ENCODE measurements at places on chromosomes 5 and 9. TPM values are rescaled to one million over a fixed set of nuclear protein-coding genes. Genes with fewer than 3 reads are reported as not detected.

The RPL12 gene
- total RNA-seq: 2,364 TPM

DNA sequence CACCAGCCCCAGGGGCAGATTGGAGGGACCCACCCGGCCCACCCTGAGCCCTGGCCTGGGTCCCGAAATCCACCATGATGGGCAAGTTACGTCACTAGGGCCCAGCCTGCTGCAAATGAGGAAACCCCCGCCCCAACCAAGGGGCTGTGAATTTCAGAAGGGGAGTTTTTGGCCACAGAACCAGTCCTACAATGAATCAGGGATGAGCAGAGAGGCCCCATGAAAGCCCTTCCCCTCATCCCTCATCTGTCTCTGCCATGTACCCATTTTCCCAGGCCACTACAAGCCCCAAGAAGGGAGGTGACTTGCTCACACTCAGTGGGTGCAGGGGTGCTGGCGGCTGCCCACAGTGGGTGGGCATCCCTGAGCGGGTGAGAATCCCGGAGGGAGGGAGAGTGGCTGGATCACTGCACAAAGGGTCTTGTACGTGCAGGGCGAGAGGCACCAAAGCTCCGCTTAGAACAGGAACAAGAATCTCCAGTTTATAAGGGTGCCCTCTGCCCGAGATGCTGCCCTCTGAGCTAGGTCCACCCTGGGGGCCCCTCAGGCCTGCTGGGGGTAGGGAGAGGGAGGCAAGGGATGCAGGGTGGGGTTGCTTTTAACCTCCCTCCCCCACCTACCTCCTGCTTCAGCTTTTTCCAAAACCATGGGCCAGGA is 10.4 kb upstream of the TCF7 start:
- peaks cover 78% of the 10 kb centered on the region for H3K4me1 ChIP-seq
- peak; percentile 68 for DNase-seq
- H3K27me3 ChIP-seq: no peaks in the 10 kb centered on the region
- no peaks in the 10 kb centered on the region for H3K36me3 ChIP-seq

- DNase-seq: no peak
- H3K4me3 ChIP-seq: no peak overlapping the region
- no peak overlapping the region for H3K27ac ChIP-seq
- H3K27me3 ChIP-seq: no peaks in the 10 kb centered on the region
- H3K36me3 ChIP-seq: no peaks in the 10 kb centered on the region
Observed at GRCh38 chr9:81906671-81907070, 21.6 kb upstream of the SPATA31D4 start.

DNA sequence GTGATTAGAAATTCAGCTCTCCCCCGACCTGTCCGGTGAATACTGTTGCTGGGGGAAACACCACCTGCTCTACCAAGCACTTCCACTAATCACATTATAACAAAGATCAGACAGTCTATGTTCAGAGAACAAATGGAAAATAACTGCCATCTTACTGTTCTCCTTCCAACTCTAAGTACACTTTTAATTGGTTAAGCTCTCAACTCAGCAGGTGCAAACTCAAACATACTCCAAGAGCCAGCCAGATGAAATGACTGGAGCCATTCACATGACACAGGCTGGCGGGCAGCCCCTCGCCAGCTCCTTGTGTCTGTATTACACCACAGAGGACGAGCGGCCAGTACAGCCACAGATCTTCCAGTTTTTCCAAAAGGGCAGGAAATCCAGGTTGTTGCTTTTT is 16.1 kb downstream of the LIFR start:
- H3K36me3 ChIP-seq: no peaks in the 10 kb centered on the region
- peaks cover 21% of the 10 kb centered on the region for H3K27me3 ChIP-seq
- no peak for DNase-seq

- no peak overlapping the region for H3K4me3 ChIP-seq
- no peaks in the 10 kb centered on the region for H3K4me1 ChIP-seq
- DNase-seq: no peak
- no peak overlapping the region for H3K27ac ChIP-seq
Observed at GRCh38 chr5:72606525-72606924, 99.3 kb upstream of the ZNF366 start.
